ENCODE measurements at places on chromosomes 13 and 19. TPM values are rescaled to one million over a fixed set of nuclear protein-coding genes. Genes with fewer than 3 reads are reported as not detected.

DNA sequence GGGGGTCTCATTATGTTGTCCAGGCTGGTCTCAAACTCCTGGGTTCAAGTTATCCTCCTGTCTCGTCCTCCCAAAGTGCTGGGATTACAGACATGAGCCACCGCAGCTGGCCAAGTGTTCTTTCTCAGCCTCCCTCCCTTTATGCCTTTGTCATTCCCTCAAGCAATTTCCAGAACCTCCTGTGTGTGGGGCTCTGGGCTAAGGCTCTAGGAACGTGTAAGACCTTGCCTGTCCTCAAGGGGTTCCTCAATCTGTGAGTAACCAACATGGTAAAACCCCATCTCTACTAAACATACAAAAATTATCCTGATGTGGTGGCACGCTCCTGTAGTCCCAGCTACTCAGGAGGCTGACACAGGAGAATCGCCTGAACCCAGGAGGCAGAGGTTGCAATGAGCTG lies 15.5 kb upstream of the SPACA4 start:
- DNase-seq: no peak

GRCh38 chr19:47124937-47125668 lies 5.5 kb upstream of the SAE1 start:
- no peak for DNase-seq

DNA sequence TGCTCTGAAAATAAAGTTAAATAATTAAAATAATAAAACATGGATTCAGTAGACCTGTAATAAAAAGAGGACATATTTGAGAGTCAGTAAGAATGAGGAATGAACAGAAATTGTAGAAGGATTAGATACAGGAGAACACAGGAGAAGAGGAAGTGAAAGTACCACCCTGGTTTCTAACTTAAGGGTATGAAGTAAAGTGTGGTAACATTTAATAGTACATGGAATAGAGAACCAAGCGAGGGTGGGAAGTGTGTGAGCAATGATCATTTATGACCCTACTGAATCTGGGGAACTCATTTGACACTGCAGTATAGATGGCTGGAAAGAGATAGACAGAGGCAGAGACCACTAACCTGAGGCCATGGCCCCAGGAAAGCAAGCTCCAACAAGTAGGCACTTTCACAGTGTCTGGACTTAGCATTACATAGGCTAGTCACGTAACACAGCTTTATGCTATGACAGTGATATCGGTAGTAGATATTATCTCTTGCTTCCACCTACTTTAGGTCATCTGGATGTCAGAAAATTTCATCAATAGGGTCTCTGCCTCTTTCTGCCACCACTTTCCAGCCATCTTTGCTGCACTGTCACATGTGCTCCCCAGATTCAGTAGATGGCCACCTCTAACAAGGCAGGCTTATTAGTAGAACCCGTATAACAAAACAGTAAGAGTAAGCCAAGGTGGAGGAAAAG lies 633.9 kb upstream of the MIR17HG start:
- DNase-seq: no peak

KASH5 gene
- total RNA-seq: not detected

RFPL4A gene
- total RNA-seq: not detected

- DNase-seq: no peak
These were observed 14.7 kb upstream of the ADGRE5 start for GRCh38 chr19:14366529-14366928.

ATP4A gene
- total RNA-seq: not detected

DNA sequence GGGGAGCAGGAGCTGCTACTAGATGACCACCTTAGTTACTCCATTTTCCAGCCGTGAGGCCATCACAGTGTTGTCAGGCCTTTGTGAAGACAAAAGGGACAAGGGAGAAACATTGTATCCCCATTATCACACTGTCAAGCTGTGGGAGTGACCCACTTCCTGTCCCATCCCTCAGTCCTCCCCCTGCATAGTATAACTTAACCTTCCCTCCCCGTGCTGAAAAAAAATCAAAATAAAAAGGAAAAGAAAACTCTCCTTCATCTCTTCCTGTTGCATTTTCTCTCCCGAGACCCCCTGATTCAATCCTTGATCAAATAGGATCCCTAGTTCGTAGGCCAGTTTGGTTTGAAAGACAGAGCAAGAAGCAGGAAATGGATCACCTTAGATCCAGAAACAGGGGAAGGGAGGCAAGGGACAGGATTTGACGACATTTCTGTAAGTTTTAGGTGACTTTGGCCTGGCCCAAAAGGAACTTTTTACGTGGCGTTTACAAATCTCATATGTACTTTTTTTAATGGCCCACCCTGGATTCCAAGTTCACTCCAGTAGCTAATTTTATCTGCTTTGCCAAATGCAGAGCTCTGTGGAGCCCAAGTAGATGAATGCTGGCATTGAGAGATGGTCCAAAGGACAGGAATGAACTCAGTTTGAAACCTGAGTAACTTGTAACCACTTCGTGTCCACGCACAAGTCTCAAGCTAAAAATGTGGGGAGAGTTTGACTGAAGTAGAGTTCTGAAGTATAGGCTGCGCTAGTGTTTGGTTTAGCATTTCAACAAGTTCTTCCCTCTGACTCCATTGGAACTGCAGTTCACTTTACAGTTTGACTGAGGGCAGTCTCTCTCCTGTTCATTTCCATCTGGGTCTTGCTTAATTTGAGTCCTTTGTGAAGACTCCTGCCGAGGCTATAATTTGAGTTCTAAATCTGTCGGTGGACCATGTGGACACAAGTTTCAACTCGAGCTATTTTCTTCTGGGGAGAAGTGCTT lies 16.6 kb upstream of the GATAD2A start:
- DNase-seq: no peak

DNA sequence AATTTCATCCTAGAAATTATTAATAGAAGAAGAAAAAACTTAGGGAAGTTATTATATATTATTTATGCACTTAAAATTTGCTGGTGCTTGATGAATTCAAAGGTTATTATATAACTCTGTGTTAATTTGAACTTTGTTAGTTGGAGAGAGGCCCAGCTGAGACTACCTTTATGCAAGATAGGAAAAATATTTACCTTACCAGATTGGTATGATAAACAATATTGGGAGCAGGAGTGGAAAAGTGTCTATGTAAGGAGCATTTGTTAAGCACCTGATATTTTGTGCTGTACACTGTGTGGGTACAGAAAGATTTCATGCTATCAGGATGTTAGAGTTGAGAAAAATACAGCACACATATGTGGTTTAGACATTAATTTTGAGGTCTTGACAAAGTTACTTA lies 357.2 kb downstream of the OXGR1 start:
- no peak for DNase-seq

GRCh38 chr13:99909836-99910619 lies 61.5 kb downstream of the ZIC5 start:
- DNase-seq: no peak

All from epithelial cell of proximal tubule (primary cell).